ENCODE measurements at places on chromosomes 4 and X.

DNA sequence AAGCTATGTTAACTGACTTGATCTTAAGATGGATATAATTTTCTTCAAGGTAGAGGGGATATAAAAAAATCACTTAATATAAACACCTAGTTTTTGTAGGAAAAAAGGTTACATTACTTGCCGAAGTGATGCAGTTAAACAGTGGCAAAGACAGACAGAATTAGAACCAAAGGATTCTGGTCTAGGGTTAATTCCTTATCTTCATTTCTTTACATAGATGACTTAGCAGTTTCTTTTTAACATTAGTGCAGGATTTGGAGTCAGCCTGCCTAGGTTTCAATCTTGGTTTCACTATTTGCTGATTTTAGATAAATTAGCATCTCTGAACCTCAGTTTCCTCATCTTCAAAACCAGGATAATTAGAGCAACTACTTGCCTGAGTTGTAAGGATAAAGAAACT is 14.3 kb downstream of the ZAR1 start:
- no peak for DNase-seq

DNA sequence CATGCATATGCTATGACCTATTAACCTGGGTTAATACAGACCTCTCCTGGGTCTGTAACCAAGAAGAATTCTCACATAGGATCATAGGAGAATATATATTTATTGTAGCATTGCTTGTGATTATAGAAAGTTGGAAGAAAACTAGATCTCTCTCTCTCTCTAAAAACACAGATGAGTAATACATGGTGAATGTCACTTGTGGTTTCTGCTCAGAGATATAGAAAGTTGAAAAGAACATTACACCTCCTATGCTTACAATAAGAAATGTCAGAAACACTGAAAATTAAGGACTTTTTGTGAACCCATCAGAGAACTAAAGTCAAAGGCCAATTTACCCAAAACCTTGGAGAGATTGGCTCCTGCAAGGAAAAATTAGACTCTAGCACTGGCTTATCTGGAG is 1389.5 kb downstream of the FAM133A start:
- no peak for DNase-seq

- DNase-seq = no peak
These were observed 66.3 kb upstream of the FAM9C start for GRCh38 chrX:13110433-13111324.

- no peak for DNase-seq
These were observed 536 bp downstream of the SH3BGRL start for GRCh38 chrX:81202456-81202819.

DNA sequence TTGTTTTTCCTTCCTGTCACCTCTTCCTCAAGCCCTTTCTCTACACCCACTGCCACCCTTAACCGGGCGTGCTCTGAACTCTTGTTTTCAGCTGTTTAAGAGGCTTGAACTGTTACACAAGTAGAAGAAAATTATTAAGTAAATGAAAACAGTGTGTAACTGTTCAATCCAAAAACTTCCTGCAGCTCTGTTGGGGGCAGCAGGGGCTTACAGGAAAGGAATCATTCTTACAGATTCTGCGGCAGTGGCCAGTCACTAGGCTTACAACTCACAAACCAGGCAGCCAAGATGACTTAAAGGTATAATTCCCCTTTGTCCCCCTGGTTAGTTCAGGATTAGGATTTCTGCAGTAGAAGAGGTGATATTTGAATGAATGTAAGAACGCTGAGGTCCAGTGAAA is 70.2 kb upstream of the ETNPPL start:
- no peak for DNase-seq

DNA sequence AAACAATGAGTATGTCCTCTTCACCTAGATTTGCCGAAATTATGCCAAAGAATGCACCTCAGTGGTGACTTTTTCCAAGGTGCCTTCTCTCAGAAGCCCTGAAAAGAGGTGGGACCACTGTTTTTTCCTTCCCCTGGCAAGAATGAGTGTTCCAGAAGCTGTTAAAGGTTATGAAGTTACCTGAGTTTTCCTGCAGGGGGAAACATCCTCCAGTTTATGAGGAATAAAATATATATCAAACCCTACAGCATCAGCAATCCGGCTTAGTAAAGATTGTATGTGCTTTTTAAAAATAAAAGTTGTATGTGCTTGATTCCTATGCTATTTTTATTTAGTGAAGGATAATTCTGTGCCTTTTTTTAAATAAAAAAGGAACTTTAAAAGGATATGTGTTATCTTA is 73.3 kb downstream of the RBM46 start:
- no peak for DNase-seq

- DNase-seq = peak; percentile 85
These were observed at the start of gene GNL3L for GRCh38 chrX:54529552-54530356. GNL3L (plus strand) TSS chrX:54530219; CDS start chrX:54532567, 2,348 bp downstream.

GRCh38 chr4:15444879-15445547 is 17.2 kb downstream of the C1QTNF7 start:
- no peak for DNase-seq
